ENCODE measurements at places on chromosomes 4 and X.

GRCh38 chrX:13864264-13864663 lies 47.4 kb upstream of the GPM6B start:
- no peak for DNase-seq

DNA sequence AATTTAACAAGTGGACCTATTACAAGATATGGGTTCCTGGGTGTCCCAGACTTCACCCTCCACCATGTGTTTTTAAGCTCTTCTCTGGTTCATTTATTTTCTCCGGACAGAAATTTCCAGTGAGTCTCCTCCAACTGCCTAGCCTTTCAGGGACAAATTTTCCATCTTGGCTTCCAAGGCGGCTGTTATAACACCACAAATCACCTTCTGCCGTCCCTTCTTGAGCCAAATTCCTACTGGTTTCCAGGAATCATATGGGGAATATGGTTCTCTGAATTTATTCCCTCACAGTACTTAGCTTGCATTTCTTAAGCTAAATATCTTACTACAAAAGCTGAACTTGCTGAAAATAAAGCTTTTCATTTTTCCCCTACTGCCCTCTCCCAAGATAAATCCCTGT lies 18.8 kb downstream of the NEXMIF start:
- no peak for DNase-seq

DNA sequence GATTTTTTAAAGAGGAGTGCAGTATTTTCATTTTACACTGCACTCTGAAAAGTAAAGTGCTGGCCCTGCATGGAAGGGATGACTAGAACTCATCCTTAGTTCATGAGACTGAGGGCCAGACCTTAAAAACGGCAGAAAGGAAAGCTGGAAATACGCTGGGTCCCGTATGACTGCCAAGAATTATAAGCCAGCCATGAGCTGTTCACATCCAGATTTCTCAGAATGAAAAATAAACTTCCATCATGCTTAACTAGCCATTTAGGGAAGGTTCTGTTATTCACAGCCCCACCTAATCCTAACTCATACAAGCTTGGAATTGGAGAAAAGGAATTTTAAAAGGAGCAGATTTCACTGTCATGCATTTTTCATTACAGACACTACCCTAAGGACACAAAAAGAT lies 894.4 kb downstream of the FAT4 start:
- DNase-seq: no peak

- no peak for DNase-seq
These were observed 155.7 kb downstream of the SLC4A4 start for GRCh38 chr4:71494539-71494938.

GRCh38 chr4:92968556-92968955 lies 664.8 kb downstream of the GRID2 start:
- DNase-seq: no peak

DNA sequence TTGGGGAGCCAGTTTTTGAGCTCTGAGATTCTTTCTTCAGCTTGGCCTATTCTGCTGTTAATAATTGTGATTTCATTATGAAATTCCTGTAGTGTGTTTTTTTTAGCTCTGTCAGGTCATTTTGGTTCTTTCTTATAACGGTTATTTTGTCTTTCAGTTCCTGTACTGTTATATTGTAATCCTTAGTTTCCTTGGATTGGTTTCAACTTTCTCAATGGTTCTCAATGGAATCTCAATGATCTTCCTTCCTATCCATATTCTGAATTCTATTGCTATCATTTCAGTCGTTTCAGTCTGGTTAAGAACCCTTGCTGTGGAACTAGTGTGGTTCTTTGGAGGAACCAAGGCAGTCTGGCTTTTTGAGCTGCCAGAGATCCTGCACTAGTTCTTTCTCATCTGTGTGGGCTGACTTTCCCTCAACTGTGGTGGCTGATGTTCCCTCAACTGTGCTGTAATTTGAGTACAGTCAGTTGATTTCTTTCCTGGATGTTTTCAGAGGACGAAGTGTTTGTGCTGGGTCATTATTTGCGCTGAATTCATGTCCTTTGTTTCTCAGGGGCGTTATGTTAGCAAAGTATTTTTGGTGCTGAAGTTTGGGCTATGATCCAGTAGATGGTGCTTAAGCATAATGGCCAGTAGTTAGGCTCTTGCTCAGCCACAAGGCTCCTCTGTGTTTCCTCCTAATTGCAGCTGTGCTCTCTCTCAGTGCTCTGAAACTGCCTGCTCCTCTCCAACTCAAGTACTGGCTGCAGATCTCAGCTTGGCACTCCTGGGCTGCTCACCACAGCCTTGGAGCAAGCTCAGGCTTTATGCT lies 27.5 kb downstream of the ENPEP start:
- no peak for DNase-seq

DNA sequence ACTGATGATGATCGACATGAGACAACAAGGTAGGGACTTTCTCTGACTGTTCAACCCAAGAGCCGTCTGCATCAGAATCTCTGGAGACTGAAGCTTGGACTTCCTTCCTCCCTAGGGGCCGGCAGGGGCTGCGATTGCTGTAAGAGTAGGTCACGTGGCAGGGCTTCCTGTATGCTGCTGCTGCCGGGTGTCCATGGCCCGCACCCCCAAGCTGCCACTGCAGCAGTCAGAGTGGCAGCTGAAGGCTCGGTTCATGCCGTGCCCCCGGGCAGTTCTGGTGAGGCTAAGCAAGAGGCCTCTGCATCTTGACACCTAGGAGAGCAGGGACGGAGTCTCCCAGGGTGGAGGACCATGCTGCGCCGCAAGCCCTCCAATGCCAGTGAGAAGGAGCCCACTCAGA lies at the start of gene SASH3:
TSS of gene SASH3 (plus strand) at position 203 of the 400 bp plus-strand sequence. CDS start at position 352, 149 bp downstream.
- peak; percentile 83 for DNase-seq

DNA sequence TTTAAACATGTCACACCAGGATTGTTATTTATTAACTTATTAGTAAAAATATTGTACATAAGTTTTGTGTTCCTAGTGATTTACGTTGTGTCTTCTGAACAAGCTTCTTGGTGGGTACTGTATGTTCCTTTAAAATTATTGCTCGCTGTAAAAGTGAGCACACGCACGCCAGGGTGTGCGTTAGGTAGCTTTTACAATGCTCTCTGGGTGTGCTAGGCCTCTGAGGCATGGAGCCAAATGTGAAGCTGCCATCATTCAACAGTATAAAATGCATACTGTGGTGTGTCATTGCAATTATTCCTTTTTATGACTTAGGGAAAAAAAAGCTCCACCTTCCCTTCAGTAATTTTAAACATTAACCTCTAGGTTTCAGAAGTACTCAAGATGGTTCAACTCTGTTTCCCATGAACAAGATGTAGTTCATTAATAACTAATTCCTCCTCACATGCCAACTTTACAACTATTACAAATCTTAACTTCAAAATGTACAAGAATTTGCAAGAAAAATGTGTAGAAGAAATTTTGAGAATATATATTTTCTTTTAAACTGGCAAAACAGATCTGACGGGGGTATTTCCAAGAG lies 42.4 kb downstream of the ATOH1 start:
- DNase-seq: no peak

DNA sequence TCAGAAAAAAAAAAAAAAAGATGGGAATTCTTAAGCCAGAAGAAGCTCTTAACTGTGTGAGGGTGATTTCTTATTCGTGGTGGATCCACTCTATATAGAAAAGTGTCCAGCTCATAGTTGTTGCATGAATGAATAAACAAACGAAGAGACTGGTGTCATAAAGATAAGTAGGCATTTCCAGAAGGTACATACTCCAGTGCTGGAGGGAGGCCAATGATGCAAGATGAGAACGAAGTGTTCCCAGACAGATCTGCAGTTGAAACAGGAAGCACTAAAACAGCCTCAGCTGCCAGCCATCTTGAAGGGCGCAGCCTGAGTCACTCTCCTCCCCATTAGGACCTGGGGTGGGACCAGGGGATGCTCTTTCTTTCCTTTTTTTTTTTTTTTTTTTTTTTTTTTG lies 47.4 kb upstream of the HOPX start:
- peak; percentile 17 for DNase-seq
